ENCODE measurements at places on chromosomes 11 and 22. TPM values are rescaled to one million over a fixed set of nuclear protein-coding genes. Genes with fewer than 3 reads are reported as not detected.
A peak's percentile ranks its signal among the peaks of the same experiment; 100 is the strongest.

PATE2 gene
- total RNA-seq = not detected

DNA sequence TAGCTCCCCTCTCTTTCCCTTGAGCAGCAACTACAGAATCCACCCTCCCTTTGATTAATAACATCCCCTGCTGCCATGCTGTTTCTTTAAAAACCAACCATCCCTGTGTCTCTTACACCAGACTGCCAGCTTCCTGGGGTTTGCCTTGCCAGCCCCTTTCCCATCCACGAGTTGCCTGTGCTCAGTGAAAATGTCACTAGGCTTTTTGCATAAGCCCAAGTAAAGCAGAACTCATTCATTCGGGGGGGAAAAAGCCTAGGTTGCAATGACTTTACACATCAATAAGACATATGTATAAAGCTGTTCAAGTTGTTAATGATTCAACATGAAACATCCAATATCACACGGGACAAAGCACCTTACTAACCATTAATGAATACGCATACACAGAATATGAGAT lies 398.7 kb downstream of the OPCML start:
- H3K36me3 ChIP-seq = no peaks in the 10 kb centered on the region
- no peak for DNase-seq
- no peak overlapping the region for H3K27ac ChIP-seq

GAS2L1 gene
- 16.9 TPM for total RNA-seq

SCGB1A1 gene
- total RNA-seq = not detected

DNA sequence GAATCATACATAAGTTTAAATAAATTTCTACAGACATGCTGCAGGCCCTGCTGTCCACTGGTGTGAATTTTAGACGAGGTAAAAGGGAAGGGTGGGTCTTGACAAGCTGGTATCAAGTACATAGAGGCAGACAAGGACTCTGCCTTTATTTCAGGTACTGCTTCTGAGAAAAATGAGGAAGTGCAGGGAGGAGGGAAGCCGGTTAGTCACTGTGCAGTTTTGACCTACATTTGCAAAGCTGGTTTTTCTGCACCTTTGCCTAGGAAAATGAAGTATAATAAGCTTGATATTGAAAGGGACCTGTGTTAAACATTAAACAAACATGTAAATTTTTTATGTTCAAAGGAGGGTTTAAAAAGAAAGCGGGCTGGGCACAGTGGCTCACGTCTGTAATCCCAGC lies 24.6 kb downstream of the TMEM45B start:
- H3K36me3 ChIP-seq = no peaks in the 10 kb centered on the region
- DNase-seq = peak; percentile 50
- peak overlapping the region; percentile 56 for H3K27ac ChIP-seq

- H3K27me3 ChIP-seq = no peaks in the 10 kb centered on the region
- no peak for DNase-seq
- no peaks in the 10 kb centered on the region for H3K4me1 ChIP-seq
- H3K36me3 ChIP-seq = peaks cover 28% of the 10 kb centered on the region
- no peak overlapping the region for H3K4me3 ChIP-seq
Measured at GRCh38 chr11:66867425-66868040, 10.7 kb downstream of the LRFN4 start.

PAX6 gene
- total RNA-seq = 0.87 TPM

- DNase-seq = no peak
- no peaks in the 10 kb centered on the region for H3K4me1 ChIP-seq
- H3K27ac ChIP-seq = no peak overlapping the region
- no peaks in the 10 kb centered on the region for H3K36me3 ChIP-seq
- H3K27me3 ChIP-seq = peaks cover 71% of the 10 kb centered on the region
Measured at GRCh38 chr11:45440111-45440510, 154.0 kb upstream of the SYT13 start.

DNA sequence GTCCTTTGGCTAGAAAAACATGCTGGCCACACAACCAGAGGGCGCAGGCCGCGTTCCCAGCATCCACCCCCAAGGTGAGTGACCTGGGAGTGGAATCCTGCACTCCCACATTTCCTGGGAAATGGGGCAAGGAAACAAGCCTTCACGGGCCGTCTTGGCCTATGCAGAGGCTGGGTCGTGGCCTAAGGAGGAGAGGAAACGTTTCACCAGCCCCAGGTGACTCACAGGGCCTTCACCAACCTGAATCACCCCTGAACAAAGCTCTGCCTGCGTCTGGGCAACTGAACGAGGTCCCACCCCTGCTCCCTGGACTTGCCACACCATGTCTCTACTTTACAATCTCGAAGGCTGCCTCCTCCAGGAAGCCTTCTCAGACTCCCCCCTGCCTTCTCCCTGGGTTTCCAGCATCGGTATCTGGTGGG lies 13.2 kb downstream of the MYH9 start:
- peaks cover 85% of the 10 kb centered on the region for H3K4me1 ChIP-seq
- H3K36me3 ChIP-seq = peaks cover 84% of the 10 kb centered on the region
- peak overlapping the region; percentile 80 for H3K27ac ChIP-seq
- no peaks in the 10 kb centered on the region for H3K27me3 ChIP-seq
- peak overlapping the region; percentile 14 for H3K4me3 ChIP-seq
- peak; percentile 80 for DNase-seq

GRCh38 chr11:129974237-129974636 lies 28.4 kb downstream of the PRDM10 start:
- DNase-seq = no peak
- no peak overlapping the region for H3K4me3 ChIP-seq
- no peaks in the 10 kb centered on the region for H3K27me3 ChIP-seq
- no peaks in the 10 kb centered on the region for H3K36me3 ChIP-seq

DNA sequence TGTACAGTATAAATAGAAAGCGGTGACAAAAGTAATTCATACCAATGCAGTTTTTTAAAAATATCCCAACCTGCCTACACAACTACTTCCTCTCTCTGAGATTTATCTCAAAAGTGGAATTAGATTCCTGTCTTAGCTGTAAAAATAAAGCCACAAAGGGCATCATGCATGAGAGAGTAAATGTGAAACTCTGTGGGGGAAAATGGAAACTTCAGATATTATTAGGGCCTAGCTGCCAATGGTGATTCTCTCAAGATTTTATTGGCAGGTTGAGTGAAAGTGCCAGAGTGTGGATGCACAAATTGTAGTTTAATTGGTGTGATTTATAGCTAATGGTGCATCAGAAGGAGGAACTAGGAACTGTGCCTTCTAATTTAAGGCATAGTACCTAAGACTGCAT lies 356.9 kb upstream of the CCDC90B start:
- H3K4me1 ChIP-seq = no peaks in the 10 kb centered on the region
- no peak for DNase-seq
- H3K27me3 ChIP-seq = peaks cover 12% of the 10 kb centered on the region

PLA2G6 gene
- total RNA-seq = 43.5 TPM

DNA sequence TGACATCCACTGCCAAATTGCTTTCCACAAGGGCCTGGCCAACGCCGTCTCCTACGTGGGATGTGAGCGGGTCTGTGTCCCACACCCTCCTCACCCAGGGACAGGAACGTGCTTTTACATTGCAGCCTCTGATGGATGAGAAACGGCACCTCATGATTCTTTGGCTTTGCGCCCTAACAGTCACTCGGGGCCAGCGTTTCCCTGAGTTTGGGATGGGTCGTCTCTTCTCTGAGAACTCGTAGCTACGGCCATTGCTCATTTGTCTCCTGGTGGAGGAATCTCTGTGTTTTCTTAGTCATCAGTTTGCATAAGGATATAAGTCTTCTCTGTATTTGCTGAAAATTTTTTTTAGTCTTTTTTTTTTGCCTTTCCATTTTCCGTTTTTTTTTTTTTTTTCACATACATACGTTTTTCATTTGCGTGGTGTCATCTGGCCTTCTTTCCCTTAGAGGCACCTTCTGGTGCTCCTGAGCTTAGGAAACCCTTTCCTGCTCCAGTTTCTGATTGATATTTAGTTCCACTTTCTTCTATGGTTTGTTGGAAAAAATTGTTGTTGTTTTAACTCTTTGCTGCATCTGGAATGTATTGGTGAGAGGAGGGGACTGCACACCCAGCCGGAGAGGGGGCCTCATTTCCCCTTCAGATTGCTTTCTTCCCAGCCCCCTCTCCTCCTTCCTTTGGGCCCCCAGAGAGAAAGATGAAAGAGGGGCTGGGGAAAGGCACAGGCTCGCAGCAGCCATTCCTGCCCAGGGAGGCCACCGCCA lies 12.0 kb downstream of the TNNT3 start:
- H3K36me3 ChIP-seq = no peaks in the 10 kb centered on the region
- H3K4me1 ChIP-seq = no peaks in the 10 kb centered on the region
- peaks cover 66% of the 10 kb centered on the region for H3K27me3 ChIP-seq
- H3K4me3 ChIP-seq = no peak overlapping the region

GRCh38 chr22:43798492-43798891 lies 13.6 kb downstream of the EFCAB6 start:
- no peak overlapping the region for H3K4me3 ChIP-seq
- DNase-seq = no peak
- H3K36me3 ChIP-seq = no peaks in the 10 kb centered on the region
- no peaks in the 10 kb centered on the region for H3K4me1 ChIP-seq
- no peak overlapping the region for H3K27ac ChIP-seq
- peaks cover 15% of the 10 kb centered on the region for H3K27me3 ChIP-seq

GRCh38 chr22:28788601-28789000 lies 11.8 kb downstream of the XBP1 start:
- no peak overlapping the region for H3K27ac ChIP-seq
- H3K4me1 ChIP-seq = no peaks in the 10 kb centered on the region
- no peaks in the 10 kb centered on the region for H3K27me3 ChIP-seq
- no peak overlapping the region for H3K4me3 ChIP-seq
- DNase-seq = no peak
- H3K36me3 ChIP-seq = peaks cover 66% of the 10 kb centered on the region

GRCh38 chr11:86934926-86935579 lies 20.1 kb downstream of the FZD4 start:
- H3K27me3 ChIP-seq = no peaks in the 10 kb centered on the region
- DNase-seq = no peak
- no peaks in the 10 kb centered on the region for H3K36me3 ChIP-seq
- H3K27ac ChIP-seq = no peak overlapping the region
- peaks cover 15% of the 10 kb centered on the region for H3K4me1 ChIP-seq

- no peaks in the 10 kb centered on the region for H3K36me3 ChIP-seq
- no peak overlapping the region for H3K27ac ChIP-seq
- DNase-seq = no peak
- H3K27me3 ChIP-seq = no peaks in the 10 kb centered on the region
- H3K4me1 ChIP-seq = no peaks in the 10 kb centered on the region
Measured at GRCh38 chr11:28284196-28284595, 176.0 kb downstream of the METTL15 start.

DNA sequence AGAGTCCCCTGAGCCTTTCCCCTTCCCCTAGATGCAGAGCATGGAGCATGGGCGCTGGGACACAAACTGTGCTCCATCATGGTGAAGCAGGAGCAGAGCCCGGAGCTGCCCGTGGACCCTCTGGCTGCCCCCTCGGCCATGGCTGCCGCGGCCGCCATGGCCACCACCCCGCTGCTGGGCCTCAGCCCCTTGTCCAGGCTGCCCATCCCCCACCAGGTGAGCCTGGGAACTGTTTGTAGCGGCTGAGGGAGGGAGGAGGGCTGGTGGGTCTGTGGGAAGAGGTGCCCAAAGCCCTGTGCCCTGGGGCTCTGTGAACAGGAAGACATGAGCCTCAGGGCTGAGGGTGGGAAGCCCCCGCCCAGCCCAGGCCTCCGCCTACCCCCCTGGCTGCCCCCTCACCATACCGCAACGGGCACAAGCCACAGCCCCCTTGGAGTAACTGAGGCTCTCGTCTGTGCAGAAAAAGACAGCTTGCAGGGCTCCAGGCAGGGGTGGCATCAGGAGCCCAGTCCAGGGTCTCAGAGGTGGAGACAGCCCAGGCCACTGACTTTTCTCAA lies 30.4 kb downstream of the CREB3L1 start:
- no peak for DNase-seq
- H3K27ac ChIP-seq = no peak overlapping the region
- peaks cover 4% of the 10 kb centered on the region for H3K36me3 ChIP-seq
- H3K4me1 ChIP-seq = peaks cover 15% of the 10 kb centered on the region

ALDH3B2 gene
- 2.9 TPM for total RNA-seq

GRCh38 chr22:46829117-46829891 lies 66.9 kb downstream of the TBC1D22A start:
- peak overlapping the region; percentile 95 for H3K27ac ChIP-seq
- peaks cover 43% of the 10 kb centered on the region for H3K4me1 ChIP-seq
- H3K27me3 ChIP-seq = no peaks in the 10 kb centered on the region
- DNase-seq = peak; percentile 37

OSBP2 gene
- total RNA-seq = 5.2 TPM

DNA sequence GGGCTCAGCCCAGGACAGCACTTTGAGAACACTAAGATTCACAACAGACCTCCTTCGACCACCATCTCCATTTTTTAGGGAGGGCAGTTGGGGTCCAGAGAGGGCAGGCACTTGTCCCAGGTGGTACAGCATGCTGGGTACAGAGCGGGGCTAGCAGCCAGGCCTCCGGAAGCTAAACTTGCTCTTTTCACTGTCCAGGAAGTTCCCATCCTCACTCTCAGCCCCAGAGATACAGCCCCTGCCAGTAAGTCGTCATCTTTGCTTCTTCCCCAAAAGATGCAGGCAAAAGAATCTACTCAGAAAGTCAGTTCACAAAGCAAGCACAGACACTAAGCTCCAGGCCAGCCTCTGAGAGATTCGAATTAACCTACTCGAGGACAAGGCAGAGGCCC lies 6.7 kb upstream of the RAB3IL1 start:
- H3K36me3 ChIP-seq = no peaks in the 10 kb centered on the region
- no peak overlapping the region for H3K4me3 ChIP-seq
- peaks cover 90% of the 10 kb centered on the region for H3K27me3 ChIP-seq
- no peak for DNase-seq
- H3K4me1 ChIP-seq = peaks cover 8% of the 10 kb centered on the region

DNA sequence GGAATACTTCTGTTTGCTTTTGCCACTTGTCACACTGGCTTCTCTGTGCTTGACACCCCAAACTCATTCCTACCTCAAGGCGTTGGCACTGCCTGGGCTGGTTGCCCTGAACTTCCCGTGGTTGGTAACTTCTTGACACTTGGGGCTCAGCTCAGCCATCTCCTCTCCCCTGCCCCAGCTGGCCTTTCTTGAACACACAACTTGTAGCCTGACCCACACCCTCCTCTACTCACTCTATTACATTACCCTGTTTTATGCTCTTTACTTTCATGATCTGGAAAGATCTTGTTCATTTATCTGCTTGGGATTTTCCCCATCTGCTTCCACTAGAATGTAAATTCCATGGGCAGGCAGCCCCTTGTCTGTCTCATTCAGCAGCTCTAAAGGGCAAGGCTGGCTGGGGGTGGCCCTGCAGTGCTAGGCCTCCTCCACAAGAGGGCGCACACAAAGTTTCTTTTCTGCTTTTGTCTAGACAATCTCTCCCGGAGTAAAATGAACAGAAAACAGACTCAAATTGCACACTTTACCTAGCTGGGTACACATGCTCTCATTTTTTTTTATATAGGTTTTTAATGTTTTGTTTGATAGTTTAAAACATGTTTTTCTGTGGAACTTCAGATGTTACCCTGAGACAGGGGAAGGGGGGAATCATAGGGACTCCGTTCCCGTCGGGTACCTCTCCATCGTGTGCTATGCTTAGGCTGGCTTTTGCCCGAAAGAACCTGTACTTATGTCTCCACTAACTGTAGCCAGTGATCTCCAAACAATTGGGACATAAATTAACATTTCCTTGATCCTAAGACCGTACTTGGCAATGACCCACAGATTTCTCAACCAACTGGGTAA lies 16.4 kb upstream of the MRGPRX2 start:
- H3K4me1 ChIP-seq = peaks cover 42% of the 10 kb centered on the region
- no peak overlapping the region for H3K27ac ChIP-seq
- DNase-seq = peak; percentile 79
- H3K36me3 ChIP-seq = no peaks in the 10 kb centered on the region
- no peak overlapping the region for H3K4me3 ChIP-seq

C11orf86 gene
- total RNA-seq = not detected

GRCh38 chr22:44578516-44579230 lies 80.6 kb upstream of the RTL6 start:
- peaks cover 100% of the 10 kb centered on the region for H3K27me3 ChIP-seq
- no peaks in the 10 kb centered on the region for H3K36me3 ChIP-seq
- H3K27ac ChIP-seq = no peak overlapping the region
